Activated B cell treated with CpG ODN at 0.5 μM for 24 hours (primary cell): ENCODE measurements at places on chromosomes 12 and 14. TPM values are rescaled to one million over a fixed set of nuclear protein-coding genes. Genes with fewer than 3 reads are reported as not detected.

GRCh38 chr14:86722612-86723253 is 1192.8 kb downstream of the FLRT2 start:
- no peaks in the 10 kb centered on the region for H3K27me3 ChIP-seq
- no peaks in the 10 kb centered on the region for H3K36me3 ChIP-seq
- no peaks in the 10 kb centered on the region for H3K4me1 ChIP-seq
- no peak overlapping the region for H3K4me3 ChIP-seq

- no peaks in the 10 kb centered on the region for H3K27me3 ChIP-seq
- H3K27ac ChIP-seq = peak overlapping the region; percentile 63
- H3K36me3 ChIP-seq = peaks cover 5% of the 10 kb centered on the region
- H3K4me1 ChIP-seq = peaks cover 65% of the 10 kb centered on the region
- no peak for DNase-seq
- no peak overlapping the region for H3K4me3 ChIP-seq
Observed at GRCh38 chr14:92751819-92752218, 3.4 kb upstream of the LGMN start.

DNA sequence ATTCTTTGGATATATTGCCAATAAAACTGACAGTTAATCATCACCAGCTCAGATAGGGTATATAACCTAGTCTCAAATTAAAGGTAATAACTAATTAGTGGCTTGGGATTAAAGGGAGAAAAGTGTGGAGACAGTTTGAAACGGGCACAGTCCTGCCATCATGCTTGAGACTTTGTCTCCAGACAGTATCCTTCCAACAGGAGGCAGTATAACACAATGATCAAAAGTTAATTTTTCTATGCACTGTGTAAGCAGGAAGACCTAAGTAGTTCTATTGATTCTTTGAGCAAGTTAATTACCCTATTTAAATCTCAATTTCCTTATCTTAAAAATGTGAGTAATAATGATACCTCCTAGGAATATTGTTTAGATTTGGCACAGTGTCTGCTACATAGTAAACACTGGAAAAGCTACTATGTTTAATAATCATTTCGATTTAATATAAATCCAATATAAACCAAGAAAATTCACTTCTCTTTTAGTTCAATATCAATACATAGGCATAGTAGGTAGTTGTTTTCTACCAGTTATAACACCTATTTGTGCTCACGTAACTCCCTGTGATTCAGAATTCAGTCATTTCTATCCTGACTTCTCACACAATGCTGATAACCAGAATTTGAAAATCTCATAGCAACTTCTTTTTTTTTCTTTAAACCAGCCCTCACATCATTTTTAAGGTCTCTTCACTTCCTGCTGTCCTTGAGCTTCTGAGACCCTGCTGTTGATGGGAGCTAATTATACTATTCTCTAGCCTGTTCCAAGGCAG is 53.7 kb downstream of the GALNT4 start:
- peaks cover 49% of the 10 kb centered on the region for H3K4me1 ChIP-seq
- peaks cover 12% of the 10 kb centered on the region for H3K36me3 ChIP-seq
- H3K4me3 ChIP-seq = no peak overlapping the region

GRCh38 chr12:124336742-124337520 is 42.0 kb downstream of the RFLNA start:
- DNase-seq = no peak
- H3K4me3 ChIP-seq = no peak overlapping the region
- no peaks in the 10 kb centered on the region for H3K27me3 ChIP-seq
- no peak overlapping the region for H3K27ac ChIP-seq
- no peaks in the 10 kb centered on the region for H3K4me1 ChIP-seq

DNA sequence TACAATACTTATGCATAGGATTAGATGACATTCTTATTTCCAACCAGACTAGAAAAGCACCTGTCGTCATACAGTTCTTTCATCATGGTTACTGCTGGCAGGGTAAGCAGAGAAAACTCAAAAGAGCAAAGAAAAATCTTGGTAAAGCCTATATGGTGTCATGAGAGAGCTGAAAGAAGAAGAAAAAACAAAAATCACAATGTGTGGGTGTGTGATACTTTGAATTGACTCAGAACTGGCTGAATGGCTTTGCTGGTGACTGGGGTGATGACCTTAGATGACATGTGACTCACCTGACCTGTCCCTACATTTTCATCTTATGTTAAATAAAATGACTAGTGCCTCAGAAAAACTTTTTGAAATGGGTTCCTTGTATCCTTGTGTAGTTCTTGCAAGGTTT is 278.1 kb upstream of the LMO3 start:
- H3K27ac ChIP-seq = no peak overlapping the region
- H3K36me3 ChIP-seq = no peaks in the 10 kb centered on the region
- H3K4me3 ChIP-seq = no peak overlapping the region
- H3K27me3 ChIP-seq = no peaks in the 10 kb centered on the region
- no peaks in the 10 kb centered on the region for H3K4me1 ChIP-seq
- no peak for DNase-seq

GRCh38 chr12:132052196-132052932 is 91.8 kb downstream of the DDX51 start:
- no peaks in the 10 kb centered on the region for H3K27me3 ChIP-seq
- H3K4me1 ChIP-seq = peaks cover 31% of the 10 kb centered on the region
- H3K36me3 ChIP-seq = peaks cover 75% of the 10 kb centered on the region
- H3K27ac ChIP-seq = no peak overlapping the region

- no peak overlapping the region for H3K4me3 ChIP-seq
- peak overlapping the region; percentile 16 for H3K27ac ChIP-seq
- no peaks in the 10 kb centered on the region for H3K36me3 ChIP-seq
- no peak for DNase-seq
Observed at GRCh38 chr14:49915085-49915484, 22.2 kb downstream of the ARF6 start.

- H3K36me3 ChIP-seq = peaks cover 76% of the 10 kb centered on the region
- DNase-seq = no peak
- H3K4me1 ChIP-seq = no peaks in the 10 kb centered on the region
Observed at GRCh38 chr14:77549451-77549850, 50.8 kb upstream of the ISM2 start.

DBX2 gene
- not detected in 2 replicates for total RNA-seq

KRT3 gene
- not detected in 2 replicates for total RNA-seq
